ENCODE measurements at places on chromosomes 4 and X. TPM values are rescaled to one million over a fixed set of nuclear protein-coding genes. Genes with fewer than 3 reads are reported as not detected.

Gene KDM6A
- 5.3 TPM for total RNA-seq

Gene KLHL4
- 2.5 TPM for total RNA-seq

Gene SLC25A14
- 24.4 TPM for total RNA-seq

Gene STS
- total RNA-seq, result 0.51 TPM

Gene SLC16A2
- total RNA-seq, result 7.5 TPM

Gene CT55
- 0.34 TPM for total RNA-seq

Gene EBP
- total RNA-seq, result 105 TPM

Gene TMEM255A
- 0.06 TPM for total RNA-seq

Gene ARSJ
- 12.2 TPM for total RNA-seq

Gene GPRASP1
- total RNA-seq, result 0.69 TPM

Gene APLN
- 0.34 TPM for total RNA-seq

Gene FRAS1
- 1.9 TPM for total RNA-seq

Gene FAM241A
- 1.8 TPM for total RNA-seq

Gene PNMA5
- total RNA-seq, result not detected

Gene PRDM5
- 4.3 TPM for total RNA-seq

Gene TCP11X2
- total RNA-seq, result not detected

Gene DCX
- not detected for total RNA-seq

All from Daoy (cell line).